CD4-positive, alpha-beta T cell treated with Interleukin-10 for 1 hour (primary cell): ENCODE measurements at places on chromosomes 7 and 10.

DNA sequence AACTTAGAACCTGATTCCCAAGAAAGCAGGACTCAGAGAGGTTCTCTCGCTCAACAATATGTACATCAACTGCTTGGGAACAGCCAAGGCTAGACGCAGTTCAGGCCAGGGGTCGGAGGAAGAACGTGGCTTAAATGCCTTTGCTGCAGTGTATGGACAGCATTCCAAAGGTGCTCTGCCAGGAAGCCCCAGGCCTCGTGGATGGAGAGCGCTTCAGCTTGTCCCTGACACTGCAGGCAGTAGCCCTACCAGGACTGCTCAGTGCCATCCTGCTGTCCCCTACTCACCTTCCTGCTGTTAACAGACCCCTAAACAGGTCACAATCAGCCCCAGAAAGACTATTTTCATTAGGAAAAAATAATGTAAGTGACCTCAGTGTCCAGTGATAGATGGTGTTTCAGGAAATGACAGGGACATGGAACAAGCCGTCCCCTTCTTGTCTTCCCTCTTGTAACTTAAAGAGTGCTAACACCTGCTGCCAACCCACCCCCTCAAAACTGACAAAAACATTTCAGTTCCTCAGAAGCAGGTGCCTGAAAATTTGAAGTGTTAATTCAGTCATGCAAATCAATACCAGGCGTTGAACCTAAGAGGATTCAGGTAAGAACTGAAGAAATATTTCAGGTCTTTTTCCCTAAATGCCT lies 16.5 kb downstream of the CREB3L2 start:
- no peak for DNase-seq

- peak; percentile 44 for DNase-seq
Measured at GRCh38 chr10:32929634-32930033, 28.4 kb downstream of the ITGB1 start.

DNA sequence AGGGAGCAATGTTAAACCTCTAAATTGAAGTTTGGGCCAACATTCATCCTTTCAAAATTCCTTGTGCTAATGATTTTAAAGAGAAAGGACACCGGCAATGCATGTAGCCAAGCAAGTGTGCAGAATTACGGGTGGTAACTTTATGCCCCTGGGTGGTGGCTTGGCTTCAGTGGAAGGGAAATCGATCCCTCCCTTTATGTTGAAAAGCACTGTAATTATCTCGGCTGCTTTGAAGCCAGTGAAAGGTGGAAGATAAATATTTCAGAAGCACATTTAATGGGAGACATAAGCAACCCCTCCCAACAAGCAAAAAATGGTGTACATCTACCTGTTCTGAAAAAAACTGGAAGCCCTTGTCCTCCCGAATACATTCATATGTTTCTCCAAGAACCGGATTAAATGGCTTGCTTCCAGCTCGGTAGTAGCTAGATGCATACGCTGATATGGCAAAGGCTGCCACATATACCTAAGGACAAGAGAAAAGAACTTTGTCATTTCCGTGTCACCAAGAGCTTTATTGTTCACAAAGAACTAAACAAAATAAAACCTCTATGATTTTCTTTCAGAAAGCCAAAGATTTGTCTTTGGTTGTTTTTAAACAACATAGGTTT lies 73.3 kb upstream of the GSDME start:
- no peak for DNase-seq

GRCh38 chr10:16976803-16977202 lies 152.8 kb downstream of the CUBN start:
- DNase-seq: no peak

DNA sequence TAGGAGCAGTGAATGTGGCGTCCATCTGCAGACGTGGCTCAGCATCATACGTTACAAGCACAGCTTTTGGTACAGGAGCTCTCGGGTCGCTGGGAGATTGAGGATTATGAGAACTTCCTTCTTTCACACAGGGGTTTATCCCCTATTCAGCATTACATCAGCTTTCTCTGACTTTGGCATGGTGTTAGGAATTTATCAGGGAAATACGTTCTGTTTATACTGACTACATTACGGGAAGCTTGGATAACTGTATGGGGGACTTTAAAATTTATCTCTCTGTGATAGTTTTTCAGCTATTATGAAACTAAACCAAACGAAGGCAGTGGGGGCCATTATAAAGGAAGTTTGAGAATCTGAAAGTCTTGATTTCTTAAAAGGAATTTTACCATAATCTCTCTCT lies 110.1 kb upstream of the INSYN2A start:
- no peak for DNase-seq

GRCh38 chr10:113895018-113895417 lies 40.6 kb downstream of the NHLRC2 start:
- no peak for DNase-seq

DNA sequence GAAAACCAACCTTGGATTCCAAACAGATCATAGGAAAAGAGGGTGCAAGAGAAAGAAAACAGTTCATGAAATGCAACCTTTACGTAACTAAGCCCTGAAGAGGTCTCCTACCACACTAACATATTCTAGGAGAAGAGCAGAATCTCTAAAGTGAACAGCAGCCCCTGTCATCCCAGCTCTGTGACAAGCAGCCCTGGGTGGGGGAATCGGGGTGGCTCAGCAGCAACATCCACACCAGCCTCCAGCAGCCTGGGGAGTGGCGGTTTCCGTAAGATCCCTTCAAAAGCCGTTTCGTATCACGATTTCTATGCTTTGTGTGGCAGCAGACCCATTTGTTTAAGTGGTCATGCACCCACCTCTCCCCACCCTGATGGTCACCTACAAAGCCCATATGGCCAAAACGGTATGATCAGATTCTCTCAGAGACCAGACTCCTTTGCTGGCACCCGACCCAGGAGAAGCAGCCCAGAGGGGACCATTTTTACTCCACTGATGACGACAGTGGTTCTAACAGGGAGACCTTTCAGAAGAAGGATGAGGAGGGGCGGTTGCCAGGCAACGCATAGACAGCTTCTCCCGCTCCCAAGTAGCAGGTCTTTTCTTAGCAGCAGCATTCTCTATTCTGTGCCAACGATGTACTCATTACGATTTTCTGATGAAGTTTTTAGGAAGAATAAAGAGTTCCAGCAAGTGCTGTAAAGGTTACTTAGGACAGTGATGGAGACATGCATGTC lies 300.6 kb downstream of the DNAJB6 start:
- DNase-seq: no peak

DNA sequence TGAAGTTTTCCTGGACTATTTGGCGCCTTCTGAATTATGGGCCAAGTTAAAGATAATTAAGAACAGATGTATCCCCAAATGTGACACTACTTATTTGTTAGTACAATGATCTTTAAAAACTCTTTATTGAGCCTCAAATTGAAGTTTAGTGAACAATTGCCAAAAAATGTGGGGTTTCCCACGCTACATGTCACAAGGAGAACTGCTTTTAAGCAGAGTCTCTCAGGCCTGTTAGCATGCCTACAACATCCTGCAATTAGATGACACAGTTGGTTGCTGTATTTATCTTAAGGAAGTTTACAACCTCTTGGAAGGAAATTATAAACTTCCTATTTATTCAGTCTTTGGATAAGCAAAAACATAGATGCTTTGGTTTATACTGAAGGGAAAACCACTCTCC lies 733.0 kb downstream of the TNS3 start:
- DNase-seq: no peak

- no peak for DNase-seq
Measured at GRCh38 chr7:123571684-123572083, 14.1 kb upstream of the NDUFA5 start.

DNA sequence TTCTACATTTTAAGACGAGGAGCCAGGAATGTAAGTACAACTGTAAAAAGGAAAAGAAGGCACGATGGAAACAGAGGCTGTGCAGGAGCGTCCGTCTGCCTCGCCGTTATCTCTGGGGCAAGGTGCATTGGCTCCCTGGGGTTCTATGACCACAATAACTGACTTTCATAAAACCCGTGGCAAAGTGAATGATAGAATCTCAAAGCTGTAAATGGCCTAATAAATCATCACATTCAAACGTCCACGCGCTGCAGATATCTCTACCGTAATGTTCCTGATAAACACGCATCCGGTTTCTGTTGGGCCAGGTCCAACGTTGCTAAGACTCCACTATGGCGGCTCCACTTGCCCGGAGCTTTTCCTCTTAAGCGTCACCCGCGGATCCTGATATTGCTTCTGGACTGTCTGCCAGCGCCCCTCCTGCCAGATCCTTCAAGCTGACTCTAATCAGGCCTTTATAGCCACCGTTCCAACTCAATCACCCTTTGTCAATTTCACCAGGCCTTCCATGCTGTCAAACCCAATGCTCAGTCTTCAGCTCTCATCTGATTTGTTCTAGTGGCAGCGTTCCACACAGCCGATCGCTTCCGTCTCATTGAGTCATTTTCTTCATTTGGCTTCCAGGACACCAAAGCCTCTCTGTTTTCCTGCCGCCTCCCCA lies 265.6 kb upstream of the FOXK1 start:
- DNase-seq: no peak

DNA sequence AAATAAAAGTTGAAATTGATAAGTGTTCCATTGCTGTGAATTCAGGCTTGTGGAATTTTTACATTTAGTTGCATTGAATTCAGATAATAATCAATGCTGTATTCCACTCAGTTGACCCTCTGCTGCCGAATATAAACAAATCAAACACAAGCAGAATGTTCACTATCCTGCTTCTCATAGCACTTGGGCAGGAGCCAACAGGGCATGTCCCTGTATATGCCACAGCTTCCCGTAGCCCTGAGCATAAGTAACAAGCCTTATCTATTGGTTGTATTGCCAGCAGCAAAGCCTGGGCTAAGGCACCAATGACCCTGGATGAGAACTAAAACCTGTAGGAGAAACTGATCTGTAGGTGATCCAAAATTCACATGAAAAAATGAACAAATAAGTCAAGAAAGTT lies 145.9 kb downstream of the ARHGAP12 start:
- no peak for DNase-seq

GRCh38 chr10:77756319-77757232 lies 119.0 kb upstream of the KCNMA1 start:
- DNase-seq: no peak

GRCh38 chr10:133107442-133107841 lies 19.7 kb downstream of the ADGRA1 start:
- DNase-seq: no peak
